Activated T-helper 1 cell treated with anti-CD3 and anti-CD28 coated beads, Interleukin-2, amount 50 U/mL, for 16 hours (primary cell): ENCODE measurements at places on chromosomes 3 and 15.
A peak's percentile ranks its signal among the peaks of the same experiment; 100 is the strongest.

- DNase-seq: peak; percentile 17
Observed at GRCh38 chr15:44584162-44584749, 47.3 kb downstream of the EIF3J start.

DNA sequence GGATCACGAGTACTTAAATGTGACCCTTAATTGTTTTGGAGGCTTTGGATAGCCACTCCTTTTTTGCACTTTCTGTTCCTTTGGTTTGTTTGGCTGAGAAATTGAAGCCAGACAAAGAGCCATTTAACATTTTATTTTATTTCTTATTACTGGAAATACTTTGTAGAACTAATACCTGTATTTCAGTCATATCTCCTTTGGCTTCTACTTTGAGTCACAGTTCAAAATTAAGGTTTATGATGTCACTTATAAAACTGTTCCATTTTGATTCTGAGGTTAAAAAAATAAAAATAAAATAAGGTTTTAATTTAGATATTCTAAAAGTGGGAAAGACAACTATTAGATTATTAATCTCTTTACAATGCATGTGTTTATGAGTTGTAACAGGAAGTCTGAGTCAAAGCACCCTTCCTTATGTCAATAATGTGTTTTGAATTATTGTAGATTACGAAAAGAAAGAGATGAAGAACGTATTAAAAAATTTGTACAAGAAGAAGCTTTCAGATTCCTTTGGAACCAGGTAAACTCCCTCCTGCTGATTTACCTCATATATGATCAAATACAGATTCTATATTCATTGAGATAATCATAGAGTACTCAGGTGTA, 16.9 kb upstream of the NXPE3 start:
- no peak for DNase-seq

DNA sequence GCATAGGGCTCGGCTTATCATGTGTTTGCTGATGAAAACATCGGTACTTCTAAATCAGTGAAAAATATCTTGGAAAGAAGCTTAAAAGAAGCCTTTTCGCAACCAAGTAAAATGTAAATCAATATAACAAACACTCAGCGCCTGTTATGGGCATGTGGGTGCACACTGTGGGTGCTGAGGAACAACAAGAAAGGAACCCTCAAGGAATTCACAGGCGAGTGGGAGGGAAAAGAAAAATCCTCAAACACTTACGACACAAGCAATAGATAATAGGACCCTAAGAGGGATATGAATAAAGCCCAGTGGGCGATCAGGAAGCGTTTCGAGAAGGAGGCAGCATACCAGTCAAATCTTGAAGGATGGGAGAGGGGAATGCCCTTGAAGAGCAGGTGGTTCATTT, 21.9 kb downstream of the GLDN start:
- DNase-seq: no peak

- DNase-seq: no peak
Observed at GRCh38 chr3:135155228-135155627, 360.2 kb downstream of the EPHB1 start.

DNA sequence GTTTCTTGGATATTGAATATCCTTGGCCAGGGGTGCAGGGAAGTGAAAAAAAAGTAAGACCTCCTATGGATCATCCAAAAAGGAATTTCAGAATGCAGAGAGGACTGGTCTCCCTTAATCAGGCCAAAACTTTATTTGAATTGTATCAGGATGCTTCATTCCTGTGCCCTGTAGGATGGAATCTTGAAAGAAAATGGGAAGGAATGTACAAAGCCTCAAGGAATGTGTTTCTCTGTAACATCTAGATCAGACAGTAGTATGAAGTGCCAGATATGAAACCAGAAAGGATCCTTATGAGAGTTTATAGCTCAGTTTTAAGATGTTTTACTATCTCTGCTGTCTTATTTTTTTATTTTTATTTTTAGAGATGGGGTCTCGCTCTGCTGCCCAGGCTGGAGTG, 6.5 kb upstream of the GSK3B start:
- DNase-seq: no peak

GRCh38 chr3:72347819-72348319, 500.4 kb downstream of the SHQ1 start:
- DNase-seq: peak; percentile 17

DNA sequence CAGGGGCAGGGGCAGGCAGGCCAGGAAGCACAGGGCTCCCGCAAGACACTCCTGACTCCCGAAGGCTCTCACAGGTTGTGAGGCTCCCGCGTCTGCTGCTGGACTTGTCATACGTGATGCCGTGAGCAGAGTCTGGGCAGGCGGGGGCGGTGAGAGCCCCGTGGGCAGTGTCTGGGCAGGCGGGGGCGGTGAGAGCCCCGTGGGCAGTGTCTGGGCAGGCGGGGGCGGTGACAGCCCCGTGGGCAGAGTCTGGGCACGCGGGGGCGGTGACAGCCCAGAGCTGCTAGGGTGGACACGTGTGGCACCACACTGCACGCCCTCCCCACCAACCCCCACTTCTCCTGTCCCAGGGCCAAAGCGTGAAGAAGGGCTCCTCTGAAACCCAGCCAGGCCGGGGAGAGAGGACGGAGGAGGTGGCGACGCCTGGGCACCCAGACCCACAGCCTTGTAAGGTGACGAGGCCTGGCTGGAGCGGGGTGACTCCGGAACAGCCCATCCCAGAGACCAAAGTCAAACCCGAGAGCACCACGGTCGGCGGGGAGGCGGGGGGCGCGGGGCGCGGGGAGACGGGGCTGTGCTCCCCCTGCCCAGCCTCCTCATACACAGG, 35.0 kb downstream of the TNK2 start:
- DNase-seq: no peak

DNA sequence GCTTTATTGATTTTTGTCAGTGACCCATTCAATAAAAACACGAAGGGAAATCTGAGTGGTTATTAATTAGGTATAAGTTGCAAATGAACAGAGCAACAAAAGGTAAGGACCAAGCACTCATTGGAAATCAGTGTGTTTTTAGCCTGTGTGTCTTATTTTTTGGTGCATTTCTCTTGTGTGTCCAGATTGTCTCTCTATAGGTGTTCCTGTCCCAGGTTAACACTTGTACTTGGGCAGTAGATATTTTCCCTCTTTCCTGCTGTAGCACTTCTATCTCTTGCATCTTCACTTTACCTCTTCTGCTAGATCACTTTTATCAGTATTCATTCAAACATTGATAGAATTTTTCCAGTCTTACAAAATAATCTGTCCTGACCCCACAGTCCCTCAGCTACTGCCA, 37.0 kb downstream of the MAPK6 start:
- no peak for DNase-seq

DNA sequence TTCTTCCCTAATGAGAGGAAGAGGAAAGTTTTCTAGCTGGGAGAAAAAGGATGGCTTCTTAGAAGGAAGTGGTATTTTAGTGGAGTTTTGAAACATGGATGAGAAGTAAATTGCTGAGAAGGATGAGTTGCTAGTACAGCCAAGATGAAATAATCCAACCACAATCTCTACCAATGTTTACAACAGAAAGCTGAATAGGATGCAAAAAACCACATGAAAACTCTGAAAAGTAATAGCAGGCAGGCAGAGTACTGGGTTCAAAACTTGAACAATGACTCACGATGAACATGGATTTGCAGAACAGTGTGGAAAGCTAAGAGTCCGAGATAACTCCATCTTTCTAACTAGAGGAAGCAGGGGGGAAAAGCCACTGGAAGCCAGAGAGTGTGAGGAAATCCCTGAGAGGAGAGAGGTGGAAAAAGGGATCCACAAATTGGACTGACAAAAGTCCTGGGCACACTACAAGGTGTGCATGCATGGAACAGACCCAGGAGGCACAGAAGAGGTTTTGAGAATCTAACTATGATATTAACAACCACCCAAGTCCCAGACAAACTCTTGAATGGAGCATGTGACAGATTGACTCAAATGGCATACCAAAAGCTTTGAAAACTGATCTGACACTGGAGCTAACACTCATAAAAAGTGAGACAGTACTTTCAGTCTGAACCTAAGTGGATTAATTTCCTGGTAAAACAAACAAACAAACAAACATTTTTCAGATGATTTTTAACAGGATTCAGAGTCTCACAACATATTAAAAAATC, 76.7 kb downstream of the ST6GAL1 start:
- DNase-seq: no peak

- no peak for DNase-seq
Observed at GRCh38 chr3:25547943-25548674, 116.6 kb downstream of the TOP2B start.

DNA sequence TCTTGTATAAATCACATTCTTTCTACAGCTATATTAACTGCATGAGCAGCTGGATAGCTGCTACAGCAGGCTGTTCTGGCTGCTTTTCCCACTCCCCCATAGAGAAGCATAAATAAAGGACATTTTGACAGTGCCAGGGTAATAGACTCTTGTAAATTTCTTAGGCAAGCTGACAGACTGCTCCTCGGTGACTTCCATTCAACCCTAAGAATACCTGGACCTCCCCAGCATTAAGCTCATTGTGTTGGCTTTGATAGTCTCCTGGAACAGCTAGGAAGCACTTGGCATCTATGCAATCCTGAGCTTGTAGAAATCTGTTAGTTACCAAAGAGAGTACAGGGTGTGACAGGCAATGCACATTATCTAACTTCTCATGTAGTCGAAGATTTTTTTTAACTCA, 475.4 kb downstream of the AGBL1 start:
- DNase-seq: no peak
